ENCODE measurements at places on chromosomes 4 and X.

- DNase-seq, result no peak
Observed at GRCh38 chrX:66233209-66233608, 69.2 kb downstream of the HEPH start.

DNA sequence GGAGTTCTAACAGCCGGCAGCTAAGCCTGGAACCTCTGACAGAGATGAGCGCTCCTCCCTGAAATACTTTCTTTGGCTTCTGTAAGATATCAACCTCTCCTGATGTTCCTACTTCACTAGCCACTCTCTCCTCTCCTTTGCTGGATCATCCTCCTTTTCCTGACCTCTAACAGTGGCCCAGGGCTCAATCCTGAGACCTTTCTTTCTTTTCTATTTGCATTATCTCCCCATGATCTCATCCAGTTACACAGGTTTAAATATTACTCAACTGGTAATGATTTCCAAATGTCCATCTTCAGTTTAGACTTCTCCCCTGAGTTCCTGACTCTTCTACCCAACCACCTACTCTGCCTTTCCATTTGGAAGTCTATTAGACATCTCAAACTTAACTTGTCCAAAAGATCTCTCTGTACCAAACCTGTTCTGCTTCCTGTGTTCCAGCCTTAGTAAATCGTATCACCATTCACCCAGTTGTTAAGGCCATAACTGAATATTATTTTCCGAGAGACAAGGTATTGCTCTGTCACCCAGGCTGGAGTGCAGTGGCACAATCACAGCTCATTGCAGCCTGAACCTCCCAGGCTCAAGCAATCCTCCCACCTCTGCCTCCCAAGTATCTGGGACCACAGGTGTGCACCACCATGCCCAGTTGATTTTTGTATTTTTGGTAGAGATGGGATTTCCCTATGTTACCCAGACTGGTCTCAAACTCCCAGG, 41.1 kb downstream of the RFC1 start:
- no peak for DNase-seq

- DNase-seq, result no peak
Observed at GRCh38 chr4:158005021-158005420, 167.8 kb downstream of the GASK1B start.

DNA sequence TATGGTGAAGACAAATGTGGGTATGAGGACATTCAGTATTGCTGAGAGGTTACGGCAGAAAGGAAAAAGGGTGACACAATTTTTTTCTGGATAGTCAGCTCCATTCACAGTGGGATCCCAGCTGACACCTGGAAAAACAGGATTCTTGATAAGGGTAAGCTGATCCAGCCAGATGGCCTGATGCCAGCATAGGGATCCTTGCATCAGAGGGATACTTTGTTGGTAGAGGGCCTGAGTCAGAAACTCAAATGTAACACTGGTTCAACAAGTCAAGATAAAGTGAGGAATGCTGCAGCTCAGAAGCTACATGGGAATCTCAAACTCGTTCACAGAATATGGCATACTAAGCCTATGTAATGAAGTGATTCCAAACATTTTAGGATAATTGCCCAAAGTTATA, 726.7 kb downstream of the C4orf33 start:
- DNase-seq, result no peak

GRCh38 chrX:140163371-140164159, 198.2 kb upstream of the CXorf66 start:
- DNase-seq, result no peak

DNA sequence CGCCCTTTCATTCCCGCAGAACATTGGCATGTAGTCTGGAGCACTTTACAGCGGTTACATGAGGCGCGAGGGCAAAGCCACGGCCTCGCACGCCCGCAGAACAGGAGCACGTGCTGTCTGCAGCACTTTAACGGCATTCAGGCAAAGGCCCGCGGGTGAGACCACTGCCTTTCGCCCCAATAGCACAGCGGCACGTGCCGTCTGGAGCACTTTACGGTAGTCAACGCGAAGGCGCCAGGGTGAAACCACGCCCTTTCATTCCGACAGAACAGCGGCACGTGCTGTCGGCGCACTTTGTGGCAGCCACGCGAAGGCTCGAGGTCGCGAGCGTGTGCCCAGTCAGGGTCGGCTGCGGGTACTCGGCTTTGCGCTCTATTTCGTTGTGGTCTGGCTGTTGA, at the start of gene MPC1L:
Gene MPC1L (plus strand): TSS at position 290 of the 398 bp plus-strand sequence. CDS start 138 bp downstream, outside the sequence.
- DNase-seq, result no peak

DNA sequence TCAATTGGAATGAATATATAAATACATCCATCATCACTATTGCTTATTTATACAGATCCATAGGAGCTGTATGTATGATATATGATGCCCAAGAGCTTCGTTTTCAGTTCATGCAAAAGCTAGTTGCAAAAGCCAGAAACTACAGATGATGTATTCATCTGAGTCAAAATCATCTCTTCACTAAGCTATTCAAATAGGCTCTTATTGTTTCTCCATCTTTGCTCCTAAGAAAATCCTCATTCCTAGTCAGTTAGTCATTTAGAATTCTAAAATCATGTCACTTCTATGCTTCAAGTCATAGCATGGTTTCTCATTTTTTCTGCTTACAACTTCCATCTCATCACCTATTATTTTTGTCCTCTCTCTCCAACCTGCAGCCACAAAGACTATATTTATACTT, 300.1 kb upstream of the TRAM1L1 start:
- no peak for DNase-seq

DNA sequence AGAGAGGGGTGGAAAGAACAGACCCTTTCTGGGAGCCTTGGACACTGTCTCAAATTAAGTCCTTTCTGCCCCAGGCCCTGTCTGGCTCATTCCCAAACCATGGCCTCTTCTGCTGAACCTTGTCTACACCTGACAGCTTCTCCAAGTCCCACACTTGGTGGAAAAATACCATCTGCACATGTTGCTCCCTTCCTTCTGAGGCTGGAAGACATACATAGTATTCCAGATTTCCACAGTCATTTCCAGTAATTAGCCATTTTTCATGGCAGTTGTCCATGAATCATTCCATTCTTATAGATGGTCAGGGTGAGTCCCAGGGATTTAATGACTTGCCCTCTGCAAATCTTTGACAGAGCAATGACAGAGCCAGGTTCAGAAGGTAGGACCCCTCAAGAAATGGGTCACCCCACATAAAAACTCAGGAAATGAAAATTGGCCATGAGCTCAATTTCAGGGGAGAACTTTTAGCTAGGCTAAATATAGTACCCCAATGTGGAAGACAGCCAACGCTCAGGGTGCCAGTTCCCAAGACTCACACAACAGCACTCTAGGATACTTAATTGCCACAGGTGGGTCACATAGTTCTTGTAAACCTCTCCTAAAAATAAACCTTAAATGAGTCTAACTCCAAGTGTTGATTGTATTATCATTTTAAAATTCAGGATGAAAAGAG, 16.2 kb upstream of the DAPP1 start:
- no peak for DNase-seq

GRCh38 chr4:3452376-3452775, 10.6 kb downstream of the HGFAC start:
- no peak for DNase-seq

- no peak for DNase-seq
Observed at GRCh38 chrX:154355776-154356140, 18.7 kb downstream of the FLNA start.

- no peak for DNase-seq
Observed at GRCh38 chr4:109414938-109415337, 18.7 kb upstream of the SEC24B start.

- DNase-seq, result no peak
Observed at GRCh38 chr4:103996064-103996463, 276.3 kb upstream of the TACR3 start.

- DNase-seq, result no peak
Observed at GRCh38 chr4:157185363-157185762, 35.2 kb upstream of the GRIA2 start.

GRCh38 chrX:70432936-70433847, 10.1 kb downstream of the GDPD2 start:
- DNase-seq, result no peak

- DNase-seq, result no peak
Observed at GRCh38 chrX:79167462-79167861, 23.0 kb downstream of the GPR174 start.

DNA sequence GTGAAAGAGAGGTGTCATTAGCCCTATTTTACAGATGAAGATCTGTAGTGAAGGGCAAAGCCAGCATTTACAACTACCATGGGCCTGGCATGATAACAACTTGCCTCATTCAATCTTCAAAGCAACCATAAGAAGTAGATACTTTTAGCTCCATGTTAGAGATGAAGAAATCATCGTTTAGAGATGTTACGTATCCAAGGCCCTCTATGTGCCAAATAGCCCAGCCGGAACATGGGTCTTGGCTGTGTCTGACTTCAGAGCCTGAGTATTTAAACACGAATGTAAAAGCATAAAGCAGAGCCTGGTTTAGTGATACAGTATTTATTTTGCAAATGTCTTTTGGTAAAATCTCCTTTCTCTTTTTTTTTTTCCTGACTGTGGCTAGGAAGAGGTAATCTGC, 197.1 kb downstream of the RASL11B start:
- no peak for DNase-seq

- DNase-seq, result no peak
Observed at GRCh38 chr4:3331511-3332394, 38.9 kb downstream of the RGS12 start.

DNA sequence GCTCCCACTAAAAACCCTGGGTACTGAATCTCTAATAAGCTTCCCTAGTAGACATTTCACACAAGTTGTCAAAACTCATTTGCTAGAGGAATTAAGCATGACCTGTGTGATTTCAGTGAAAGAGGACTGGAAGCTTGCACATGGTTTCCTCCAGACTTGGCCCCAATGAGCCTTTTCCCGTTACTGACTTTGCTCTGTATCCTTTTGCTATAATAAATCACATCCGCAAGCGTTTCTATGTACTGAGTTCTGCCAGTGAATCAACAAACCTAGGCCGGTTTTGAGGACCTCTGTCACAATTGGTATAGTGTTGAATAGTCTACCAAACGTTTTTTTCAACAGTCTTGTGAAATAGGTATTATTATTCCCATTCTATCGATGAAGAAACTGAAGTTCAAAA, 8.2 kb downstream of the ATP11C start:
- no peak for DNase-seq

- no peak for DNase-seq
Observed at GRCh38 chr4:32775049-32775448, 2054.9 kb downstream of the PCDH7 start.

- no peak for DNase-seq
Observed at GRCh38 chr4:8542776-8543525, 37.2 kb upstream of the GPR78 start.

- DNase-seq, result no peak
Observed at GRCh38 chrX:19840899-19841648, 46.3 kb downstream of the SH3KBP1 start.

- DNase-seq, result no peak
Observed at GRCh38 chrX:9340598-9341290, 124.1 kb upstream of the TBL1X start.

Measured in stimulated activated CD8-positive, alpha-beta memory T cell treated with anti-CD3 and anti-CD28 coated beads, Interleukin-15, amount 100 ng/mL, for 48 hours (primary cell).